ENCODE measurements at places on chromosomes 16 and 17.
A peak's percentile ranks its signal among the peaks of the same experiment; 100 is the strongest.

- no peak overlapping the region for H3K4me3 ChIP-seq
- H3K4me1 ChIP-seq, result peaks cover 9% of the 10 kb centered on the region
- no peaks in the 10 kb centered on the region for H3K36me3 ChIP-seq
- no peak overlapping the region for H3K27ac ChIP-seq
Measured at GRCh38 chr16:56245197-56245596, 53.9 kb downstream of the GNAO1 start.

GRCh38 chr17:5819396-5819795 lies 235.1 kb upstream of the NLRP1 start:
- peaks cover 7% of the 10 kb centered on the region for H3K27me3 ChIP-seq
- no peak overlapping the region for H3K4me3 ChIP-seq
- no peaks in the 10 kb centered on the region for H3K36me3 ChIP-seq
- DNase-seq, result no peak
- no peak overlapping the region for H3K27ac ChIP-seq

- no peaks in the 10 kb centered on the region for H3K27me3 ChIP-seq
- DNase-seq, result no peak
- no peak overlapping the region for H3K4me3 ChIP-seq
- no peaks in the 10 kb centered on the region for H3K36me3 ChIP-seq
- H3K4me1 ChIP-seq, result no peaks in the 10 kb centered on the region
Measured at GRCh38 chr17:13346996-13347762, 254.6 kb downstream of the HS3ST3A1 start.

- H3K4me3 ChIP-seq, result no peak overlapping the region
- no peaks in the 10 kb centered on the region for H3K36me3 ChIP-seq
- H3K27me3 ChIP-seq, result no peaks in the 10 kb centered on the region
- no peak for DNase-seq
- peaks cover 13% of the 10 kb centered on the region for H3K4me1 ChIP-seq
Measured at GRCh38 chr16:645852-646678, 3.1 kb upstream of the WDR90 start.

GRCh38 chr16:31404353-31405064 lies 11.4 kb downstream of the ITGAD start:
- H3K4me3 ChIP-seq, result no peak overlapping the region
- peaks cover 24% of the 10 kb centered on the region for H3K27me3 ChIP-seq
- H3K36me3 ChIP-seq, result no peaks in the 10 kb centered on the region
- DNase-seq, result no peak

- DNase-seq, result no peak
- H3K27me3 ChIP-seq, result peaks cover 50% of the 10 kb centered on the region
- no peak overlapping the region for H3K4me3 ChIP-seq
- H3K4me1 ChIP-seq, result no peaks in the 10 kb centered on the region
- H3K36me3 ChIP-seq, result no peaks in the 10 kb centered on the region
- H3K27ac ChIP-seq, result no peak overlapping the region
Measured at GRCh38 chr17:79239205-79239604, 164.6 kb downstream of the ENGASE start.

DNA sequence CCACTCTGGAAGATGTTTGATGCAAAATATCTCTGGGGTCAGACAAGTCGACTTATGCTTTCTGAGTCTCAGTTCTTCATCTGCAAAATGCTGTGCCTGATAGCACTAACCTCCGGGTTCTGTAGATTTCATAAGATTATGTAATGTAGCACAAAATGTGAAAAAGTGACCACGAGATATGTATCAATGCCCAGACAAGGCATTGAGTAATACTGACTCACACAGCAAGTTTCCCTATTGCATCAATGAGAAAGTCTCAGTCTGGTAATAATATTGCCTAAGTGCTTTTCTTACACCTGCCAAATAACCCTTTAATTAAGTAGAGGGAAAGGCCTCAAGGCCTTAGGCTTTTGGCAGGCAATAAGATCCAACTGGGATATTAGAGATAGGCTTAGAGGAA lies 41.4 kb upstream of the MMP2 start:
- H3K4me1 ChIP-seq, result no peaks in the 10 kb centered on the region
- no peak overlapping the region for H3K27ac ChIP-seq
- H3K4me3 ChIP-seq, result no peak overlapping the region
- DNase-seq, result no peak
- H3K27me3 ChIP-seq, result peaks cover 70% of the 10 kb centered on the region

DNA sequence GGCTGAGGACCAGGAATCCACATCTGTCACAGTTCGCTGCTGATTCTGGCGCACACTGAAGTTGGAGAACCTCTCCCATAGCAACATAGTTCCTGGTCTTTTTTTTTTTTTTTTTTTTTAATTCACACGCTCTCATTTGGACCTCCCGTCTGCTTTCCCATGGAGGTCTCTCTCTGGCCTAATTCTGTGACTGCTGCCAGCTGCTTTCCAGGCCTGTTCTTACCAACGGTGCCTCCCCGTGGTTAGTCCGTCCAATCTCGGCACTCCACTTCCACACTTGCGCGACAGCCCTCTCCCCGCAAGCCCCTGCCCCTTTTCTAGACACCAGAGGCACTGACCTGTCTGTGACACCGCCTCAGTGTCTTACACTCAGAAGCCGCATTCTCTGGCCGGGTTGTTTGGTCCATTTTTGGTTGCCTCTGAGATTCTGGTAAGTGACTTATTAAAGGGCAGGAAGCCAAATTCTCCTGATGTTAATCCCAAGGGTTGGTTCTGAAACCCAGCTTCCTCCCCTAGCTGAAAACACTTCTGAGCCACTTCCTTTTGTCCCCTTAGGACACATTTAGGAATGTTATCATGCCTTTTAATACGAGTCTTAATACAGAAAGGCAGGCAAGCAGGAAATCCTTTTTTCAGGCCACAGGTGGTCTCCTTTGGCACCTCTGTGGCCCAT lies 1.1 kb upstream of the AKTIP start:
- H3K27ac ChIP-seq, result peak overlapping the region; percentile 98
- H3K27me3 ChIP-seq, result no peaks in the 10 kb centered on the region
- DNase-seq, result no peak
- H3K36me3 ChIP-seq, result peaks cover 1% of the 10 kb centered on the region

- H3K4me3 ChIP-seq, result no peak overlapping the region
- H3K27me3 ChIP-seq, result peaks cover 98% of the 10 kb centered on the region
- H3K27ac ChIP-seq, result no peak overlapping the region
- DNase-seq, result no peak
Measured at GRCh38 chr17:48639982-48640857, 14.1 kb upstream of the HOXB9 start.

DNA sequence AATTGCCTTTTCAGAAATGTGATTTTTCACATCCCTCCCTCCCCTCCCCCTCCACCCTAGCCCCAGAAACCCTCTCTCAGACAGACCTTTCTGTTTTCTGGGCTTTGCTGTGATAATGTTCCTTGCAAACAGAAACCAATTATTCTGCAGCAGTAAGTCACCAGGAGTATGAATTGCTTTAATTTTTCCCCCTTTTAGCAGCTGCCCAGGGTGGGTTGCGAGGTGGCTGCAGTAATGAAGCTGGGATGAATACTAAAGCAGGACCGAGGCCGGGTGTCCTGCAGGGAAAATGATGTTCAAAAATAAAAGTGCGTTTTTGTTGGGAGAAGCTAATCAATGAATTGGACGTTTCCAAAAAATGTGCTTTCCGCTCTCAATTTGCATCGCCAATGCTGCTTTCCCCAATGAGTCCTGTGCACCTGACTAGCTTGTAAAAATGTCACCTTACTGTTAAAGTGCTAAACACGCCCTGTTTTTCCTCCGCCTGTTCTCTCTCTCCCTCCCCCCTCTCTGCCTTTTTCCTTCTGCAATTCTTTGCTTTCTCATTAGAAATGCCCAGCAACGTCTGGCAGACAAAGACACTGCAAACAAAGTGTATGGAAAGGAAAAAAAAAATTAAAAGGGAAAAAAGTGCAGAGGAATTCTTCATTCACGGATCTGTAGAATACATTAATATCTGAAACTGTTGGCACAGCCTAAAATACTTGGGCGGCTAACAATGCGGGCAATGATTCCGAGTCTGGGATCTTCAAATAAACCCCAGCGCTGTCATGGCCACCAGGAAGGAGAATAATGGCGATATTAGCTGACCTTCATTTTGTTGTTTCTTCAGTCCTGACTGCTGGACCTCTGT lies 244.1 kb downstream of the STX8 start:
- no peaks in the 10 kb centered on the region for H3K4me1 ChIP-seq
- DNase-seq, result no peak
- no peak overlapping the region for H3K27ac ChIP-seq
- peaks cover 11% of the 10 kb centered on the region for H3K36me3 ChIP-seq
- no peaks in the 10 kb centered on the region for H3K27me3 ChIP-seq

DNA sequence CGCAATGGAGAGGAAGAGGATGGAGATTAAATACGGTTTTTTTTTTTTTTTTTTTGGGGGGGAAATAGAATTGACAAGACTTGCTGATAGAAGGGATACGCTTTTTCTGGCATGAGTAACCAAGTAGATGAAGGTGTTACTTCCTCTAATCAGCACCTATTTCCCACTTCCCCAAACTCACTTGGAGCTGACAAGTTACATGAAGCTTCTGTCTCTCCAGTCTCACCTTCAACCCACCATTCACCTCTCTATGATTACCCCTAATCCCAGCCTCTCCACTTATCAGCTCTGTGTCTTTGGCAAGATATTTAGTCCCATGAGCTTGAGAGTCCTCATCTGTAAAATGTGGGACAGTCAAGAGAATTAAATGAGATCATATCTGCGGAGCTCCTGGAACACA lies 185.9 kb upstream of the HS3ST3A1 start:
- H3K4me1 ChIP-seq, result peaks cover 10% of the 10 kb centered on the region
- no peaks in the 10 kb centered on the region for H3K27me3 ChIP-seq
- no peak overlapping the region for H3K4me3 ChIP-seq
- H3K27ac ChIP-seq, result no peak overlapping the region
- no peak for DNase-seq

GRCh38 chr17:28057731-28058246 lies 15.3 kb downstream of the NLK start:
- no peak overlapping the region for H3K4me3 ChIP-seq
- no peak for DNase-seq
- H3K36me3 ChIP-seq, result no peaks in the 10 kb centered on the region
- peaks cover 31% of the 10 kb centered on the region for H3K4me1 ChIP-seq

- DNase-seq, result no peak
- H3K27me3 ChIP-seq, result no peaks in the 10 kb centered on the region
- no peak overlapping the region for H3K27ac ChIP-seq
- no peak overlapping the region for H3K4me3 ChIP-seq
- no peaks in the 10 kb centered on the region for H3K4me1 ChIP-seq
Measured at GRCh38 chr16:56477096-56477878, 25.9 kb downstream of the OGFOD1 start.

DNA sequence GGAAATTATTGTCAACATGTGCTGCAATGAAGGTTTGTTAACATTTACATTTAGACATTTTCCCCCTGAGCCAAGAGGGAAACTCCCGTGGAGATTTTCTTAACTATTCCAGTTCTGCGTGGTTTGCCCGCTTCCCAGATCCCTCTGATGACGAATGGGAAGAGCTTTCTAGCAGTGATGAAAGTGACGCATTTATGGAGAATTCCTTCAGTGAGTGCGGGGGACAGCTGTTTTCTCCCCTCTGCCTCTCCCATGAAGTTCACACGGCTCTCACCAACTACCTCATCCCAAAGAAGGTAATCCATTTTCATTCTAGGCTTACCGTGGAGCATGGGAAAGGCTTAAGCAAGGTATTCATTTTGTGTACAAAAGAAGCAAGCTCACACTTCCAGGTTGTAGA lies 18.2 kb downstream of the HEATR3 start:
- no peaks in the 10 kb centered on the region for H3K4me1 ChIP-seq
- no peak overlapping the region for H3K4me3 ChIP-seq
- no peaks in the 10 kb centered on the region for H3K27me3 ChIP-seq
- H3K27ac ChIP-seq, result no peak overlapping the region
- no peak for DNase-seq

DNA sequence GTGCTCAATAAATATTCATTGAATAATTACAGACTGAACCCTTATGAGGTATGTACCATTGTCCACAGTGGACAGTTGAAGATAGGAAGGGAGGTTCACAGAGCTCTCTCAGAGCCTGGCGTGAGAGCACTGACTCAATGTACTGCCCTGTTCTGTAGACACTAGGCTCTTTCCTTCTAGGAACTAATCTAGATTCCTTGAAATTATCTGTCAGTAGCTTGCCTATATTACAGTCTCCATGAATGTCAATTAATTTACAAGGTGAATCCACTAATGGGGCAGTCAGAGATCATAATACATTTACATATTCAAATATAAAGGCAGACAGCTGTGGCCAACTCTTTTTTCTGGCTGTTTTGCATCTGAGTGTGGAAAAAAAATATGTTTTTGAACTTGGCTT lies 251.2 kb upstream of the SALL1 start:
- DNase-seq, result no peak
- H3K36me3 ChIP-seq, result no peaks in the 10 kb centered on the region
- no peaks in the 10 kb centered on the region for H3K4me1 ChIP-seq
- H3K4me3 ChIP-seq, result no peak overlapping the region
- H3K27me3 ChIP-seq, result no peaks in the 10 kb centered on the region
